WERI-Rb-1 (cell line): ENCODE measurements at places on chromosomes 4 and X.

DNA sequence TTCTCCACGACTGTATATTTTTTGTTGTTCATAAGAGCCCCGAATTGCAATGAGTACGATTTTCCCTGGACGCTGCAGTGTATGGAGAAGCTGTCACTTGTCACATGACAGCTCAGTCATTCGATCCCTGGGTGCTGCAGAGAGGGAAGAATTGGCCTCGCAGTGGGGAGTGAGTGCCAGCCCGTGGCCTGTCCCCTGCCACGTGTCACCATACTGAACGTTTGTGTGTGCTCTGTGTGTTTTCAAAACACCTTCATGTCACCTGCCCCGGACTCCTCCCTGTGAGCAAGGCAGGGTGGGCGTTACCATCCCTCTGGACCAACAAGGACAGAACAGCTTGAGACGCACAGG lies 77.9 kb downstream of the TBL1X start:
- DNase-seq = no peak

GRCh38 chr4:1055721-1056590 lies 44.5 kb downstream of the FGFRL1 start:
- peak; percentile 87 for DNase-seq

GRCh38 chrX:40688929-40689328 lies 41.6 kb upstream of the CXorf38 start:
- DNase-seq = no peak

- DNase-seq = no peak
These were observed 14.1 kb downstream of the TRPC5 start for GRCh38 chrX:112068430-112068829.

DNA sequence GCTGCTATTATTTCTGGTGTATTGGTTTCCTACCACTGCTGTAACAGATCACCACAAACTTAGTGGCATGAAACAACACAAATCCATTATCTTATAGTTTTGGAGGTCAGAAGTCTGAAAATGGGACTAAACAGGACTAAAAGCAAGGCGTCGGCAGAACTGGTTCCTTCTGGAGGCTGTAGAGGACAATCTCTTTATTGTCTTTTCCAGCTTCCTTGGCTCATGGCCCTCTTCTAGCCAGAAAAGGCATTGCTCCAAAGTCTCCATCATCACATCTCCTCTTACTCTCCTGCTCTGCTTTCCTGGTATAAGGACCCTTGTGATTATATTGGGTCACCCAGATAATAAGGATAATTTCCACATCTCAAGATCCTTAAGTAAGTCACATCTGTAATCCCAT lies 121.9 kb downstream of the CLCN4 start:
- no peak for DNase-seq

GRCh38 chr4:62210486-62210885 lies 1010.4 kb downstream of the ADGRL3 start:
- no peak for DNase-seq

GRCh38 chr4:13483768-13484121 lies 395 bp downstream of the RAB28 start:
- no peak for DNase-seq

- peak; percentile 19 for DNase-seq
These were observed 68.4 kb downstream of the MID2 start for GRCh38 chrX:107894038-107894437.

DNA sequence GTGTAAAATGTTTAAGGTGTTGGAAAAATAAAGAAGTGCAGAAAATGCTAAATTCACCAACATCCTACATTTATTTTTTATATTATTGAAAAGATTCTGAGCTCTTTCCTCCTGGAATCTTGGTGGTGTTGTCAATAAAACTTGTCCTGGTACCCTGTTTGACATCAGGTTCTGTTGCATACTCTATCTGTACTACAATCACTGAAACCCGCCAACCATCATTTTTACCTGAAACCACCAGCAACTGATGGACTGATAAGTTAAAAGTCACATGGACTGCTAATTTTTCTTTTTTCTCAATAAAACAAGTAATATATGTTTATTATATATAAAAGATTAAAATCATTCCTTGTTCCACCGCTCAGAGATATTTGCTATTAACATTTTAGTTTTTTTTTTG lies 23.4 kb downstream of the STAP1 start:
- DNase-seq = no peak

DNA sequence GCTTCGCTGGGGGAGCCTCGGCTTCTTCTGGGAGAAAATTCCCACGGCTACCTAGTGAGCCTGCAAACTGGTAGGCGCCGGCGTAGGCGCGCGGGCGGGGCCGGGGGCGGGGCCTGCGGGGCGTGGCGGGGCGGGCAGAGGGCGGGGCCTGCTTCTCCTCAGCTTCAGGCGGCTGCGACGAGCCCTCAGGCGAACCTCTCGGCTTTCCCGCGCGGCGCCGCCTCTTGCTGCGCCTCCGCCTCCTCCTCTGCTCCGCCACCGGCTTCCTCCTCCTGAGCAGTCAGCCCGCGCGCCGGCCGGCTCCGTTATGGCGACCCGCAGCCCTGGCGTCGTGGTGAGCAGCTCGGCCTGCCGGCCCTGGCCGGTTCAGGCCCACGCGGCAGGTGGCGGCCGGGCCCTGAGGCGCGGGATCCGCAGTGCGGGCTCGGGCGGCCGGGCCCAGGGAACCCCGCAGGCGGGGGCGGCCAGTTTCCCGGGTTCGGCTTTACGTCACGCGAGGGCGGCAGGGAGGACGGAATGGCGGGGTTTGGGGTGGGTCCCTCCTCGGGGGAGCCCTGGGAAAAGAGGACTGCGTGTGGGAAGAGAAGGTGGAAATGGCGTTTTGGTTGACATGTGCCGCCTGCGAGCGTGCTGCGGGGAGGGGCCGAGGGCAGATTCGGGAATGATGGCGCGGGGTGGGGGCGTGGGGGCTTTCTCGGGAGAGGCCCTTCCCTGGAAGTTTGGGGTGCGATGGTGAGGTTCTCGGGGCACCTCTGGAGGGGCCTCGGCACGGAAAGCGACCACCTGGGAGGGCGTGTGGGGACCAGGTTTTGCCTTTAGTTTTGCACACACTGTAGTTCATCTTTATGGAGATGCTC lies at the start of gene HPRT1:
TSS of gene HPRT1 (plus strand) at position 161 of the 857 bp plus-strand sequence. CDS start at position 308, 147 bp downstream.
- peak; percentile 79 for DNase-seq

DNA sequence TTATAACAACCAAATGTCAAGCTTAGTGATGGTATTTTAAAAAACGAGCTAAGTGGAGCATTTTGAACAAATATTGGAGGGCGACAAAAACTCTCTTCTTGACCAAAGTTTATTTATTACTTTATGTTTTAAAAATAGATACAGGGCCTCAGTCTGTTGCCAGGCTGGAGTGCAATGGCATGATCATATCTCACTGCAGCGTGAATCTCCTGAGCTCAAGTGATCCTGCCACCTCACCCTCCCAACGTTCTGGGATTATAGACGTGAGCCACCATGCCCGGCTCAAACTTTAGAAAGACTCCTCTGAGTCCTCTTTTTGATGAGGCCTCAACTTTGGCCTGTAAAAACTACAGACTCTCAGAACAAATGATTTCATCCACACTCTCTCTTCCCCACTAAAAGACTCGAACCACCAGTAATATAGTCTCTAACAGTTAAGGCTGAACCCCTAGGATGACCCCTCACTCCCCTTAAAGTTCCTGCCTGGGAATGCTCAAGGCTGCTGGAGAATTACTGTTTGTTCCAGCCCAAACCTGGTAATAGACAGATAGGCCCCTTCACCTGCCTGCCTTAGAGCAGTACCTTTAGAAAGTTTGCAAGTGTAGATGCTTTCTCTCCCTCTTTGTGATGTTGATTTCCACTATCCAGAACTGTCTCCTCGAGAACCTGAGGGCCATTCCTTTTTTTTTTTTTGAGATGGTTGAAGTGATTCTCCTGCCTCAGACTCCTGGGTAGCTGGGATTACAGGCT lies 55.3 kb upstream of the HPSE start:
- DNase-seq = no peak

- no peak for DNase-seq
These were observed 895.6 kb downstream of the RAB28 start for GRCh38 chr4:12588582-12588981.

DNA sequence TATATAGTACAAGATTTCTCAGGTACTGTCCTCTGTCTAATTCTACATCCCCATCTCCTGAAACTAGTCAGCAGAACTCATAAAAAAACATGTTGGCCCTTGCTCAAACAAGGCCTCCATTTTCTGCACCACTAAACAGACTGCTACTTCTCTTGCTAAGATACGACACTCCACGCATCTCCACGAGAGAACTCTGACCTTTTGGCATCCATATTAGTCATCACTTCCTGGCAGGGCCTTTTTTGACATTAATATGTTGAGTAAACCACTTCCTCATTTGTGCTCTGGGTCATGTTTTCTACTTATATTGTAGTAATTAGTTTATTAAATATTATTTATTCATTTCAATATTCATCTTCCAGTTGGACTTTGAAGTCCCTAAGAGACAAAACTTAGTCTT lies 65.6 kb downstream of the DCAF8L1 start:
- DNase-seq = no peak

- no peak for DNase-seq
These were observed 73.7 kb downstream of the BEND2 start for GRCh38 chrX:18146954-18147353.

- no peak for DNase-seq
These were observed 79.4 kb downstream of the ABLIM2 start for GRCh38 chr4:8079031-8079885.

DNA sequence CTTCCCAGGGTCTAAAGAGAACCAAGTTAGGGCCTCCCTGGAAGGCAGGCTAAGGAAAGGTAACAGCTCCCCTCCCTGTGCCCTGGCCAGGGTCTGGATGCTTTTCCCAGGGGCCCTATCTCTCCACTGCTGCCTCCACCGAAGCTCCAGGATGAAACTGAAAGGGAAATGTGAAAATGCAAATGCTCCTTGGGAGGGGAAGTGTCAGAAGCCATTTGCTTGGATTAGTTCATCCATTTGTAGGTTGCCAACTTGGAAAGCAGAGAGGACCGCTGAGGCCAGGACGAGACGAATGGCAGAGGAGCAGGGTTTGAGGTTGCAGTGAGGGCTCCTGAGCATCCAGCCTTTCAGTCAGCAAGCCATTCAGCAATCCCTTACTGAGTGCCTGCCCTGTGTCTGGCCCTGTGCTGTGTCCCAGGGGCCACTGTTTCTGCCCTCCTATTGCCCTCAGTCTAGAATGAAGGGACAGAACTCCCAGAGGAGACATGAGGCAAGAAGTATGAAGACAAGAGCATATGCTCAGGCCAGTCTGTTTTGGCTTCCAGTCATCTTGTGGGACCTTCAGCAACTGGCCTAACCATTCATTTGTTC lies 45.9 kb upstream of the PGRMC1 start:
- no peak for DNase-seq

GRCh38 chr4:86939729-86940575 lies 5.1 kb downstream of the AFF1 start:
- no peak for DNase-seq

DNA sequence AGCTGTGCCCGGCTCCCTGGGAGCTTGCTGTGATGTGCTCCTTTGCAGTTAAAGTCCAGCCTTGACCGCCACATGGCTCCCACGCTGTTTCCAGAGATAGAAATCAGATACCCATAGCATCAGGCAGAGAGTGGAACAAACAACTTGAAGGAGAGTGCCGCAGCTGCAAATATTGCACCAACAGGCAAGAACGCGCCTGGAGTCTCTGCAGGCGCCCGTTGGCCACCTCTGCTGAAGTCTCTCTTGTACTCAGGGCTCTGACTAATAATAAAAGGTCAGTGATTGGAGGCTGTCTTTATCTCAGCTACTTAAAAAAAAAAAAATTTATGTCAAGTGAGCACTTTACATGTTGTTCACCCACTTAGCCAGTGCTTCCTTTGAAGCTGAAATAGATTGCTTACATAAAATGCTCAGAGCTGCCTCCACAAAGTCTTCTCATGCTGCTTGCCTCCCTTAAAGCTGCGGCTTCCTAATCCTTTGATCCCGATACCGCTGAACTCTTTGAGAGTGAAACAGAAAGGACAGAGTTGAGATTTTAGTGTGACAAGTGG lies 30.9 kb upstream of the TENM3 start:
- DNase-seq = peak; percentile 46

- no peak for DNase-seq
These were observed 241.1 kb downstream of the AFAP1 start for GRCh38 chr4:7698584-7698983.

GRCh38 chr4:115671581-115671980 lies 558.2 kb upstream of the NDST4 start:
- DNase-seq = no peak

DNA sequence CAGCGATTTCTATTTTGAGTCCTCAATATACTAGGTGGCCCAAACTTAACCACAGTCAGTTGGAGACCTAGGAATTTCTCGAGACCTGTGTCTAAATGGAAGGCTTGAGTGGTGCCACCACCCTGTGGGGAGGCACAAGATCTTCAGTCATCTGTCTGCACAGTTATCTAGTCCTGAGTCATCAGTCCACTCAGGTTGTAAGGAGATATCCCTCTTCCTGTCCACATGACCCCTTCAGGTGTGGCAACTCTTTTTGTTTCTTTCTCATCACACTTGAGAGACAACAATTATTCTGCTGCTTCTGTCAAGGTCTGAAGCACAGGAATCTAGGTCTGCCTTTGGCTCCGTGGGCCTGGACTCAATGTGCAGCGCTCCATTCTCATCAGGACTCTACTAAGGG lies 64.4 kb upstream of the IBSP start:
- DNase-seq = no peak

- no peak for DNase-seq
These were observed 133.3 kb downstream of the STK32B start for GRCh38 chr4:5184606-5185005.

DNA sequence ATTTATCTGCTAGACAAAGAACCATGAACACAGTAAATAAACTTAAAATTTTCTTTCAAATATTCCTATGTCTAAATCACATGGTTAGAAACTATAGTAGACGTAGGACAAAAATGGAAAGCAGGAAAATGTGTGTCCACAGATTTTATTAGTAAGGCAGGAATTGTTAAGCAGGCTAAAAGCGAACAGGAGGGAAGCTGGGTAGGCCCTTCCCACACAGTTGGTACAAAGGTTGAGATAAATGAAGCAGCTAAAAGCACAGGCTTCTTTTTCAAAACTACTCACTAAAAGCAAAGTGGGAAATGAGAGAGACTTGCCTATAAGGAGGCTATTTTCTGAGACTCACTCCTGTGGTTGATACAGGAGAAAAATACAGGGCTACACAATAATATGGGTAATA lies 108.1 kb upstream of the PABPC4L start:
- DNase-seq = no peak

DNA sequence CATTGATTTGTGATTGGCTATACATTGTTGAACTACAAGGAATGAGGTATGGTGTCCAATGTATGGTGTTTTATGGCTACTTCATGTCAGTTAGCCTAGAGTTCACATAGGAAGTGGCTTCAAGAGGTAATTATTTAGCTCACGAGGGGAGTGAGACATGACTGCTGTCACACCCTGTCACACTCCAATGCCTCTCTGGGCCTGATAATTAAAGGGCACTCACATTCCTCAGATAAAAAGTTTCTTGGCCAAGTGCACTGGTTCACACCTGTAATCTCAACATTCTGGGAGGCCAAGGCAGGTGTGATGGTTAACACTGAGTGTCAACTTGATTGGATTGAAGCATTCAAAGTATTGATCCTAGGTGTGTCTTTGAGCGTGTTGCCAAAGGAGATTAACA lies 65.0 kb upstream of the DDX60 start:
- DNase-seq = no peak

DNA sequence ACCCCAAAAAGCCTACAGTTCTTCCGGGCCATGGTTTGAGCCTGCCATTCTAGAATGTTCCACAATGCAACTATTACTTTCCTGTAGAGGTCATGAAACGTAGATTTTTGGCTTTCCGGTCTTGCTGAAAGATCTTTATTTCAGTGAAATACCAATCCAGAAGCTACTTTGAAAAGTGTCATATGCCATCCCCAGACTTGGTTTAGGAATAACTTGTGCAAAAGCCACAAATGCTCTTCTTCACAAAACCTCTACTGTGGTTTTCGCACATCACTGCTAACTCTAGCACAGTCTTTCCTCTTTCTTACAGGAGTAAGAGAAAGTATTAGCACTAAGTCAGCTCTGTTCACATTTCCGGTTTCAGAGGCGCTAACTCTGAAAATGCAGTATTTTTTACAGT lies 12.7 kb upstream of the CD40LG start:
- no peak for DNase-seq
